ENCODE measurements at places on chromosomes 2 and 18.

GRCh38 chr2:204529795-204530463 is 15.3 kb upstream of the PARD3B start:
- DNase-seq = no peak

DNA sequence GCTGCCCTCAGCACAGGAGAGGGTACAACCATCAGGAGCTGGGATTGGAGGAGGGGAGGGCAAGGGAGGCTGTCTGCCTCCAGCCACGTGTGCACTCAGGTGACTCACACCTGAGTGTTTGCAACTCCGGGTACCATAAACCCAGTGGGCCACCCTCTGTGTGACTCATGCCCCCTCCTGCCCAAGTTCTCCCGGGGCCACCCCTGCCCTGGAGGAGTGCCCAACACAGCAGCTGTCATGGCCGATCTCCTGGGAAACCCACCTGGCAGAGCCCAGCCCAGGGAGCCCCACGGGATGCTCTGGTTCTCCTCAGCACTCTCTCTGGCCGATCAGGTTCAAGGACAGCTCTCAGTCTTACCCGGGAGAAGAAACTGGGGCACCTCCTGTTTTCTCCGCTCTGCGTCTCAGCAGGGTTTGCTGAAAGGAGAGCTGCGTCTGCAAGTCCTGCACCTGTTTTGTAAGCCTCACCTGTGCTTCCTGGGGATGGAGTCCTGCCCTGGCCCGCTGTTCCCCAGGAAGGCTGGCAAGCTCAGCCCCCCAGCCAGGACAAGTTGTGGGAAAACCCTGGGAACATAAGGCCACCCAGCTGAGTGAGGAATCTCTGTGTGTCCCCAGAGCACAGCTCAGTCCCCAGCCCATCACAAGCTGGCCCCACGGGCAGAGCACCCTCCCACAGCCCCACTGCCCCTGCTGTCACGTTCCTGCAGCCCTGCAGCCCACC is 44.0 kb upstream of the UBE2F start:
- peak; percentile 46 for DNase-seq

GRCh38 chr2:113370478-113371091 is 66.9 kb upstream of the ZNG1B start:
- DNase-seq = no peak

GRCh38 chr2:70992945-70993853 is 1.5 kb downstream of the TEX261 start:
- no peak for DNase-seq

DNA sequence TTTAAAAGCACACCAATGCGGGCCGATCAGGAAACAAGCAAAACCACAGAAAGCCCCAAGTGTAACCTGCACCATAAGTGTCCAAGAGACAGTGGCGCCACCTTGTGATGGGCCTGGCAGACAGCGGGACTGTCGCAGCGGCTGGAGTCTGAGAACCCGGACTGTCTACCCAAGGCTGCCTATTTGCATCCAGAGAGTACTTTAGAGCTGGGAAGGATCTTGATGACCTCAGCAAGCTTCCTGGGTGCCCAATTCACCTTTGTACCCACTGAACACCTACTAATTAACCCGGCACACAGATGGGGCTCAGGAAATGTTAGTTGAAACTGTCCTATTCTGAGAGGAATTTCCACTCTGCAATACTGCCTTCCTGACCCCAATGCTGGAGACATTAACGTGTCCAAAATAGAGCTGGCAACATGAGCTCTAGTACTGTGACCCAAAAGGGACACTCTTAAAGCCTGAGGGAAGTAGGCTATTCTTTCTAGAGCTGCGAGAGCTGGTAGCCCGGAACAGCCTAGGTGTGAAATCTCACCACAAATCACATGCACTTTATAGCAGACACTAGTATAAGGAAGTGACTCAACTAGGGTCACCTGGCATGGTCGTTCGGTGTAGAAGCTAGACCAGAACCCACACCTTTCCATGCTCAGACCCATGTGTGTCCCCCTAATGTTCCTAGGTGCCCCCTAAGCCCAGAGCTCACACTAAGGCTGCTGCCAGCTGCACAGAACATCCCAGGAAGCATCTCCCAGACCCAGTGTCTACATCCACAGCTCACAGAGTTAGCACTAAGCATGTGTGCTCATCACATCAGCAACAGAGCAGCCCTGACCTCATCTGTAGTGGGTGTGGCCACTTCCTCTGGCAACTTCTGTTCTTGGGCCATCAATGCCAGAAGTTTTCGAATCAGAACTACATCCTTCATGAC is 25.4 kb downstream of the POLR1A start:
- peak; percentile 51 for DNase-seq

DNA sequence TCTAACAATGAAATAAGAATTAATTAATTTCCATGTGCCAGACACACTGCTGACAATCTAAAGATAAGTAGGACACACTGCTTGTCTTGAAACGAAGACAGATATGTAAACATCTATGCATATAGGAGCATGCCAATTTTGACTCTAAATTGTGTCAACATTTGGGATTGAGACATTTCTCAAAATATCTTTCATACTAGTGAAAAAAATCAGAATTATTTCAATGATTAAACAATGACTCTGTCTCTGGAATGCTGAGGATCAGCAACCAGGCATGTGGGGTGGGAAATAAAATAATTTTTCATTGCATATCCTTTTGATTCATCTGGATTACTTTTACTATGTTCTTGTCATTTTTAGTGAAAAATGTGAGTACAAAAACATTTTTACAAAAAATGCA is 262.6 kb upstream of the SYT4 start:
- no peak for DNase-seq

GRCh38 chr2:84283506-84283905 is 175.6 kb downstream of the SUCLG1 start:
- no peak for DNase-seq

- no peak for DNase-seq
Measured at GRCh38 chr2:67463810-67464209, 66.7 kb downstream of the ETAA1 start.

DNA sequence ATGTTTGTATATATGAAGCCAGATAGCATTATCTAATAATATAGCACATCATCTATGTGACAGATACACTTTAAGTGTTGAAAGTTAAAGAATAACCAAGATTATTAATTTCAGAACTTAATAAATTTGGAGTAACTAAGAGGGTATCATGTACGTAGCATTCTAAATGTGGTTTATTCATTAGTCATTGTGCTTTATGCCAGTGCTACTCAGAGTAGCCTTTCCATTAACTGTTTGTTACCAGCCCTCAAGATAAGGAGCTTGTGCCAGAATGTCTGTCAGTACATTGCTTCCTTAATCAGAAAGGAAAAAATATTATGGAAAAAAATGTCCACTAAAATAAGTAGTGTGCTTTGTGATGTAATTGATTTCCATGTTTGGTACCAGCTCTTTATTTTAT is 94.9 kb upstream of the TWSG1 start:
- no peak for DNase-seq

All from DMS79 treated with DMSO at 0.1 percent for 48 hours (cell line).